ENCODE measurements at places on chromosomes 12 and 14.

- DNase-seq, result no peak
These were observed 3.8 kb downstream of the TCL1A start for GRCh38 chr14:95710106-95710505.

- DNase-seq, result no peak
These were observed 1254.2 kb downstream of the FSCB start for GRCh38 chr14:43252866-43253265.

DNA sequence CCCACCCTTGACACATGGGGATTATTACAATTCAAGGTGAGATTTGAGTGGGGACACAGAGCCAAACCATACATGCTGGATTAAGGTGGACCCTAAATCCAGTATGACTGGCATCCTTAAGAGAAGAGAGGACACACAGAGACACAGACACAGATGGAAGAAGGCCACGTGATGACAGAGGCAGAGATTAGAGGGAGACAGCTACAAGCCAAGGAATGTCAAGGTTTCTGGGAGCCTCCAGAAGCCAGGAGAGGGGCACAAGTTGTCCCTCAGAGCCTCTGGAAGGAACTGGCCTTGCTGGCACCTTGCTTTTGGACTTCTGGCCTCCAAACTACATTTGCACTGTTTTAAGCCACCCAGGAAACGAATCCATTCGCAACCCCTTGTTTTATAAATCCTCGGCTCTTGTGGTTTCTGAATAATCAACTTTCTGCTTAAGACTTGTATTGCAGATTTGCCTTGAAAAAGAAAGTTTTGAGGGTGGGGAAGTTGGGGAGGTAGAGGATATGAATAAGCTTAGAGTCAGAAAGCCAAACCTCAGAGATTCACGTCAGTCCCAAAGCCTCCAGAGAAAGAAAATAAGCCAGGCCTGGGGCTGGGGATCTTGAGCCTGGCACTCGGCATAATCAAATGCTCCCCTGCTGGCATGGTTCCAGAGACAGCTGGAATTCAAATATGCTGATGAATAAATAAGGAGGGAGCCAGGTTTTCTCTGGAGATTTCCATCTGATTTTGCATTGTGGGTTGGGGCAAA lies 224.2 kb upstream of the PWP1 start:
- DNase-seq, result peak; percentile 37

DNA sequence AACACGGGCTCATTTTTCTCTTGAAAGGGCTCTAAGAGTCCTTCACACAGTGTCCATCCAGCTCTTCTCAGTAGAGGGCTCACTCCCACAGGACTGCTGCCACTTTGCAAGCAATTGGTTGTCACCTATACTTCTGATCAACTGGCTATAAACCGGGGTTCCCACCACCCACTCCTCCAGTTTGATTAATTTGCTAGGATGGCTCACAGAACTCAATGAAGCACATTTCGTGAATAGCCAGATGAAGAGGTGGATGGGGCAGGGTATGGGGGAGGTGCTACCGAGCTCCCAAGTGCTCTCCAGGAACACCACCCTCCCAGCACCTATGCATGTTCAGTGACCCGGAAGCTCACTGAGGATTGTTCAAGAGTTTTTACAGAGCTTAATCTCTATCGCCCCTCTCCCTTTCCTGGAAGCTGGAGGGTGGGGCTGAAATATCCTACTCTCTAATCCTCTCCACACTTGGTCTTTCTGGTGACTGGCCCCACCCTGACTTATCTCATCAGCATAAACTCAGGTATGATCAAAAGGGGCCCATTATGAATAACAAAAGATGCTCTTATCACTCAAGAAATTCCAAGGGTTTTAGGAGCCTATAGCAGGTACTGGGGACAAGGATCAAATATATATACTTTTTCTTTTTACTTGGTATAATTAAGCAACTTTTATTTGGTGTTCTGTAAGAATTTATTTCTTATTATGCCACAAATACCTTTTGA lies 13.9 kb upstream of the EGLN3 start:
- no peak for DNase-seq

DNA sequence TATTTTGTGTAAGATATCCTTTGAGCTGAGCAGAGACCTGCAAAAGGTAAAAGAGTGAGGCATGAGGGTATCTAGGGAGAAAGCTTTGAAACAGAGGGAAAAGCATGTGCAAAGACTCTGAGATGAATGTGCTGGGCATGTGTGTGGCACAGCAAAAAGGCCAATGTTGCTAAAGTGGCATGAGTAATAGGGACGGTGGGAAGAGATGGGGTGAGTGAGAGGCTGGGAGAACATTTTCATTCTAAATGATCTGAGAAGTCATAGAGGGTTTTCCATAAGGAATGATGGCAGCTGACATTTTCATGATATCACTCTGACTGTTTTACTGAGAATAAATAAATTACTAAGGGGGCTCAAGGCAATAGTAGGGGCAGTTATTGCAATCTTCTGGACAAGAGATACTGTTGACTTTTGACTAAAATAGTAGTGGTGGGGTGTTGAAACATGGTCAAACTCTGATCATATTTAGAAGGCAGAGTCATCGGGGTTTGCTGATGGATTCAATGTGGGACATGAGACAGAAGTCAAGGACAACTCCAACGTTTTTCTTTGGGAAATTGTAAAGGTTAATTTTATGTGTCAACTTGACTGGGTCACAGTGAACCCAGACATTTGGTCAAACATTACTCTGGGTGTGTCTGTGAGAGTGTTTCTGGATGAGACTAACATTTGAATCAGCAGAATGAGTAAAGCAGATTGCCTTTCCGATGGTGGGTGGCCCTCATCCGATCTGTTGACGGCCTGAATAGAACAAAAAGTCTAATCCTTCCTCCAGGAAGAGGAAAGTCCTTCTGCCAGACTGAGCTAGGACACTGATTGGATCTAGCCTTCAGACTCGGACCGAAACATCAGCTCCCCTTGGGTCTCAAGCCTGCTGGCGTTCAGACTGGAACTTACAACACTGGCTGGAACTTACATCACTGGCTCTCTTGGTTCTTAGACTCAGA lies 193.9 kb upstream of the PLXNC1 start:
- peak; percentile 61 for DNase-seq

- no peak for DNase-seq
These were observed 484 bp downstream of the RIC8B start for GRCh38 chr12:106774808-106775524.

DNA sequence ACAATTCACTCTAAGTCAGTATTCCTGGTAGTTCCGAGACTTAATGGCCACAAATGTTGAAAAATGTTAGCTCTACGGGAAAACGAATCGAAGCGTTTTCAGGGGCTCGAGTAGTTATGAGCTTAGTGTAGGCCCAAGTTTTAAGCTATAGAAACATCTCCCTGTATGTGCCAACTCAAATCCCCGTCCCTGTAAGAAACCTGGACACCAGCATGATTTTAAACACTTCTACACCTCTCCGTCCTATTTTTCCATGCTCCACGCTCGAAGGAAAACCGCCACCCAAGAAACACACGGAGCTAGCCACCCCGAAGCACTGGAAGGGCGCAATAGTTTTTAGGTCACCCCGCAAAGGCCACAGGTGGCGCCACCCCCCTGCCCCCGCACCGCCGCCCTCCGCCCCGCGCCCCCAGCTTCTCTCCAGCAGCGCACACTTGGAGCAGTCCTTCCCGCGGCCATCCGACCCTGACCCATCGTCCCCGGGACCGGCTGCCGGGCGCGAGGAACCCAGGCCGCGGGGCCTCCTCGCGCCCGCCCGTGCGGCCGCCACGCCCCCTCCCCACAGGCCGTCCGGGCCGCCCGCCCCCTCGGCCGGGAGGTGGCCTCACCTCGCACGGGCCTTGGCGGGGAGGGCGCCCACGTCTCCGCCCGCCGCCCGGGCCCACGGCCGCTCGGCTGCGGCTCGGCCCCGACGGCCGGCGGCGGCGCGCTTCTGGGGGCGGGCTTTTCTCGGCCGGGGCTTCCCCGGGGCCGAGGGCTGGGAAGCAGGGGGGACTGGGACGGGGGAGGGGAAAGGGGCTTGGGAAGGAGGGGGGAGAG lies 522 bp downstream of the R3HDM2 start:
- peak; percentile 34 for DNase-seq

DNA sequence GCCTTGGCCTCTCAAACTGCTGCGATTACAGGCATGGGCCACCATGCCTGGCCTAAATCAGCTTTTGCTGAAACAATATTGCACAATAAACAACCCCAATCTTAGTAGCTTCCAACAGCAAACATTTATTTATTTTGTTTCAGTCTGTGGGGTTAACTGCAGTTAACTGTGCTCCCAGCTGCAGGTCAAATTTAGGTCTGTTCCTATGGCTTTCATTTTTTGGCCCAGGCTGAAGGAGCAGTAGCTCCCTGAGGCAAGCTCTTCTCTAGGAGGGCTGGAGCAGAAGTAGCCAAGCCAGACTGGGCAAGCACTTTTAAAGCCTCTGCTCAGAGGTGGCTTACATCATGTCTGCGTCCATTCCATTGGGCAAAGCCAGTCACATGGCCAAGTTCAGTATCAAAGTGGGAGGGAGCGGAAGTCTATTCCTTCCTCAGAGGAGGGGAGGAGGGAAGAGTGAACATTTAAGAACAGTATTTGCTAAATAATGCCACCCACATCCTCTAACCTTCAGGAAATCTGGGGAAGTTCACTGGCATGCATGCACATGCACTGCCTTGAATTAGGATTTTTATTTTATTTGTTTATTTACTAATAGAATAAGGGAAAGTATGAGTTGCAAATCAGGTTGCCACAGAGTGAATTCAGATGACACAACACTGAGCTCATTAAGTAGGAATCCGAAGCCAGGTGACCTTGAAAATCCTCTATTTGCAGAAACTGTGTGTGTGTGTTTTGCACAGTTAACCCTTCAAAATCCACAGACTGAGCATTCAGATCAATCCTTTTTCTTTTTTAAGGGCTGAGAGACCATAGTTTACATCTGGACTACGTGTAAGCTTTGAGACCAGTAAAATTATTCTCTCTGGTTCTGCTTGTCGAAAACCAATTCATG lies 122.0 kb upstream of the SEL1L start:
- no peak for DNase-seq

DNA sequence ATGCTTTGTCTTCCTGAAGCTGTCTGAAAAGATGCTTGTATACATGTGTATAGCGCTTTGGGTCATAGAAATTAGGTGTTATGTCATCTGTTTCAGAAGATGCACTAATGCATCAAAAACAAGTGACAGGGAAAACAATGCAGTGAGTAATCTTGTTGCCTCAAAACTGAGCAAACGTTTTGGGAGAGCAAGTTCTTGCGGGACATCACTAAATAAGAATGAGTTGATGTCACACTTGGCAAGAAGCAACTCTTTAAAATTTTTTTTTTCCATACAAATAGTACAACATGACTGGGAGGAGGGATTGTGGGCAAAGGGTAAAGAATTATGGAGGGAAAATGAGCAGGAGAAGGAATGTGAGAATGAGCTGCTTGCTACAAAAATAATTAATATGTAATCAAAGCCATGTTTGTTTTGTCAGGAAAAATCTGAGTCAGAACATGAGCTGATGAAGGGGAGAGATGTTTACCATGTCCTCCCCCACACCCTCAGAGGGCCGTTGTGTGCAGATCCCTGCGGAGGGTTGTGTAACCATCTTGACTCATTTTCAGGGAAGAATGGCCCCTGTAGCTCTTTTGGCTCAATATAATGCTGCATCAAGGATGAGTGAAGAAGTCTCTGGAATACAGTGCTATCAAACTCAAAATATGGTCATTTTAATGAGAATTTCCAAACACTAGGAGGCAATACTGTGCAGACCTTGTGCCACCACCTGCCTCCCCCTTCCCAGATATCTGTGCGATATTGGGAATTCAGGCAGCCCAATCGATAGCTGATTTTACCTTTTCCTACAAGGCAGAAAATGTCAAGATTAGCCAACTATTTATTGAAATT lies 41.4 kb downstream of the BORCS5 start:
- peak; percentile 99 for DNase-seq

DNA sequence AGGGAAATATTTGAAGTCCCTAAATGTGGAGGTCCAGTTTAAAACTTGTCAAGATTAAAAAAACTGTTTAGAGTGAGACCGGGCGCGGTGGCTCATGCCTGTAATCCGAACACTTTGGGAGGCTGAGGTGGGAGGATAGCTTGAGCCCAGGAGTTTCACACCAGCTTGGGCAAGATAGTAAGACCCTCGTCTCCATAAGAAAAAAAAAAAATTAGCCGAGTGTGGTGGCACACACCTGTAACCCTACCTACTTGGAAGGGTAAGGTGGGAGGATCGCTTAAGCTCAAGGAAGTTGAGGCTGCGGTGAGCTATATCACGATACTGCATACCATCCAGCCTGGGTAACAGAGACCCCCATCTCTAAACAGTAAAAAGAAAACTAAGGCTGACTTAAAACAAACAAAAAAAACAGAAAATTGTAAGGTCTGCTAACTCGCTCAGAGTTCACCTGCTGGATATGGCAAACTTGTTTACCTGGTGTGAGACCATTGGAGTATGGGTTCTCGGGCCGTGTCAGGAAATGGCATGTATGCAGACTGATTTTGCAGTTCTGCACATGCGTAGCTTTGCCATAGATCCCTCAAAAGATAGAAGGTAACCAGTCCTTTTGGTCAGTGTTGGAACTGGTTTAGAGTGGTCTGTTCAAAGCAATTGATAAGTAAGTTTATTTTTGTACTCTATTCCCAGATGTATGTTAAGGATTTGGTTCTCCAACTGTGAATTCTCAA lies 2.1 kb downstream of the RNF10 start:
- no peak for DNase-seq

GRCh38 chr14:63243646-63244045 lies 39.4 kb downstream of the RHOJ start:
- no peak for DNase-seq

- DNase-seq, result peak; percentile 54
These were observed 15.4 kb upstream of the ANKLE2 start for GRCh38 chr12:132776816-132777568.

DNA sequence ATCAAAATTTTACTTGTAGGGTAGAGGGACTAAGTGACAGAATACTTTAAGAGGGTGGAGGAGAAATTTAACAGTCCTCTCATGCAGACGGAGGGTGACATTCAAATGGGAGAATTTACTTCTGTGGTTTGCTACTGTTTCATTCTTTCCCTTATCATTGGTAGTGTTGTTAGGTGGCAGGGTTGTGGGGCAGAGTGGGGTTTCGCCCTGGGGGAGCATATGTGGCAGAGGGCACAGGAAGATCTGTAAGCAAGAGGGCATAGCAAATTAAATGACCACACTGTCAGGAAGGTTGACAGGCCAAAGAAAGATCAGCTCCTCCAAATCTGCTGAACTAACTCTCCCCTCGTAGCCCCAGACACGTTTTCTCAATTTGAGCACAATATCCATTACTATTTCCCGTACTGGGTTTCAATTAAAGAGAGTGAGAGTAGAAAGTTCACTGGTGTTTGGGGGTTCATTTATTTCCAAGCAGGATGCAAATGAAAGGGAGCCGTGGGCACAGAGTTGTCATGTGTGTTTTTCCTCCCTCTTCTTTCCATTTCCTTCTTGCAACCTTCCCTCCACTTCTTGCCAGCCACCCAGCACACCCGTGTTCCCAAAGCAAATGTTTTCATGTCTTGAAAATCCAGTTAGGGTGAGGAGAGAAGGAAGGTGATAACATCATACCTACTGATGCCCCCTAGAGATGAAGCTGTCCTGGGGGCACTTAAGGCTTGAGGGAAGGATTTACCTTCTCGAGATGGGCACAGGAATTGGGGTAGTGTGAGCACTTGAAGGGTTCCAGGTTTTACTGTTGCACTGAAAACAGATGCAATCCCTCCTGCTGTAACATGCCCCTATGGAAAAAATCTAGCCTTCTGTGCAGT lies 6.5 kb upstream of the TBX3 start:
- no peak for DNase-seq

GRCh38 chr14:46368275-46368674 lies 283.3 kb downstream of the RPL10L start:
- DNase-seq, result no peak

- DNase-seq, result no peak
These were observed 61.3 kb upstream of the AVPR1A start for GRCh38 chr12:63212316-63212715.

GRCh38 chr14:40525314-40525713 lies 1081.4 kb upstream of the LRFN5 start:
- no peak for DNase-seq

Measured in cardiac fibroblast (primary cell).